NCI-H1105 (cell line): ENCODE measurements at places on chromosomes 12 and 14.

DNA sequence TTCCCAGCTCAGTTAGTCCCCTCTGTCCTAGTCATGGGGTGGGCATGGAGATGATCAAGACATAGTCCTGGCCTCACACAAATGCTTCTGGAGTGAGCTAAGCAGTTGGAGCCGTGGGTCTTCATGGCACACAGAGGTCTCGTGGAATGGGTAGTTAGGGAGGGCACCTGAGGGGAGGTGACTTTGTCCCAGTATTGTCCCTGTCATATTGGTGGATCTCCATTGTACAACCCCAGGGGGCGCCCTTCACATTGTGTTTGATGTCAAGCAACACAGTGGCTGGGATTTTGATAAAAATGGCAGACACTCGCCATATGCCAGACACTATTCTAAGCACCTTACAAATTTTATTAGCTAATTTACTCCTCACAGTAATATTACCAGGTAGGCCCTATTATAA is 175.4 kb upstream of the LHX5 start:
- peak; percentile 28 for DNase-seq

DNA sequence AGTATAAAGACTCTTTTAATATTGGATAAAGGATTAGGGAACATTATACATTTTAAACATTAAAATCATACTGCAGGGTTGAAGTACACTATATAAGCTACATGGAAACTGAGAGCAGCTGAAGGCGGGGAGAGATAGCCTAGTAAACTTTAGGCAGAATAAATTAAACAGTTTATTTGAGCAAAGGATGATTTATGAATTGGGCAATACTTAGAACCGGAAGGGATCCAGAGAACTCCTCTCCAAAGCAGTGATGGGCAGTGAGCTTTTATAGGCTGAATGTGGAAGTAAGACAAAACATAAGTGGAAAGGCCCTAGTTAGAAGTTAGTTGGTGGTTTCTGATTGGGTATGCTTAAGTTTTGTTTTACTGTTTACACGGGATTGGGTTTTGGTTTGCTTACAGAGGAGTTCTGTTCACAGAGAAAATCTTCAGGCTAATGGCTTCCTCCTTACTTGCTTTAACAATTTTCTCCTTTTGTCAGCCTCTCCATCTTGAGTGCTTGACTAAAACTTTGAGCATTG is 18.9 kb downstream of the LEMD3 start:
- DNase-seq = no peak

DNA sequence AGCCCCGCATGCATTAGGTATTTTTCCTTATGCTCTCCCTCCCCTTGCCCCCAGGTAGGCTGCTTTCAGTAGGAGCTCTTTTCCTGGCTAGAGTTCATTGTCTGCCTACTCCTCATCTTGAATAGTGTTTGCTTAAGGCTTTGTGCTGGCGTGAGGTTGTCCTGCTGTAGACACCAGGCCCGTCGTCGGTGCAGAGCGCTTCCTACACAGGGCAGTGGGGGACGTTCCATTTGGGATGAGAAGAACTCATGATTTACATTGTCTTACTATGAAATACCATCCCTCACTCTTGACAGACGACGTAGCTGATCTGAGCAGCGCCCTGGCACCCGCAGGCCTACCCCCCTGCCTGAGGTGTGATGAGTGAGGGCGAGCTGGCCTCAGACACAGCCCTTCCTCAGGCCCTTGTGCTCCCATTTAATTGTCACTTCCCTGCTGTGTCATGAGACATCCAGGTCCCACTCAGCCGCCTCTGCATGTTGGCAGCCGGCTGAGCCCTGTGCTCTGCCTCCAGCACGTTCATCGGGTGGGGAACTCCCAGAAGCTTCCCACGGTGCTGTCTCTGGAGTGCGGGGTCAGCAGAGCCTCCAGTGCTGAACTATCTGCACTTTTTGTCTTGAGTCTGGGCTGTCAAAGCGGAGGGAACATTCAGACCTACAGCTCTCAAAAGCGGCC is 76.0 kb downstream of the WDR20 start:
- no peak for DNase-seq

- no peak for DNase-seq
Observed at GRCh38 chr14:46290706-46291105, 360.9 kb downstream of the RPL10L start.

DNA sequence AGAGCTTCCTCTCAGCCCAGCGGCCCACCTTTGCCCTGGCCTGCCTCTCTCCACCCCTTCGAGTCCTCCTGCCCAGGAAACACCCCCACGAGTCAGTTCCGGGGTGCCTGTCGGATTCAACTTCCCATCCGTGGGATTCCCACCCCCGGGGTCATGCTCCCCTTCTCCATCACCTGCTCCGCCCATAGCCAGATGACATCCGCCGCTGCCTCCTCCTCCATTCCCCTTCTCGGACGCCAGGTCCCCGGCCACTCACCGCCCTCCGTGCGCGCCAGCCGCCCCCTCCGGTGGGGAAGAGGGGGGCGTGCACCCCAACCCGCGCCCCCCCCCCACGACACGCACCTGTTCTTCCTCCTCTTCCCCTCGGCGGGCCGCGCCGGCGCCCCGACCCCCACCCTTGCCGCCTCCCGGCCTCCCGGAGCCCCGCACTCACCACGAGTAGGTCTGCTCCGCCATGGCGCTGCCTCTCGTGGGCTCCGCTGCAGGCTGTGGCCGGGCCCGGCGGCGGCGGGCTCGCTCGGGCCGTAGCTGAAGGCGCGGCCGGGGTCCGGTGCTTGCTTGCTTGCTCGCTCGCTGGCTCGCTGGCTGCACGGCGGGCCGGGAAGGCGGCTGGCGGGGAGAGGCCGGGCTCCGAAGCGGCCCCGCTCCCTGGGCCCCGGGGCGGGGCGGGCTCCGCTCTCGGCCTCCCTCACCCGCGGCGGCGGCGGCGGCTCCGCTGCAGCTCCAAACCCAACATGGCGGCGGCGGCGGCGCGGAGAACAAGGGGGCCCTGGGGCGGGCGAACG is 554 bp downstream of the SPPL3 start:
- DNase-seq = peak; percentile 32
